ENCODE measurements at places on chromosomes 2 and 18.

- DNase-seq, result no peak
Measured at GRCh38 chr2:58984731-58985130, 743.6 kb upstream of the FANCL start.

DNA sequence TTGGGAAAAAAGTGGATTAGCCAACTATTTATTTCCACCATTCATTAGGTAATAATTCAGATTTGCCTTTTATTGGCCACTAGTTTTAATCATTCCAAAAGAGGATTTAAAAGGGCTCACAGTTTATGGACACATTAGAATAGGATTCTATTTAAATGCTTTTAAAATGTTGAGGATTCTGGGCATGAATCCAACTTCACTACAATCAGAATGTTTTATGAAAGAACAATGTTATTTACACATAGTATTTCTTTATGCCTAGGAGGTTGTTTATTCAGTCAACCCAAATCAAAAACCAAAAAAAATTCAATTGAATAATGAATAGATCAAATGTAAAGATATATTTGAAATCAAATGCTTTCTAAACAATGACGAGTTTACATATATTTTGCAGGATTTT, 232.2 kb downstream of the GULP1 start:
- no peak for DNase-seq

GRCh38 chr18:57150828-57151227, 3.9 kb downstream of the BOD1L2 start:
- no peak for DNase-seq

GRCh38 chr2:29629495-29629894, 291.9 kb downstream of the ALK start:
- DNase-seq, result no peak

DNA sequence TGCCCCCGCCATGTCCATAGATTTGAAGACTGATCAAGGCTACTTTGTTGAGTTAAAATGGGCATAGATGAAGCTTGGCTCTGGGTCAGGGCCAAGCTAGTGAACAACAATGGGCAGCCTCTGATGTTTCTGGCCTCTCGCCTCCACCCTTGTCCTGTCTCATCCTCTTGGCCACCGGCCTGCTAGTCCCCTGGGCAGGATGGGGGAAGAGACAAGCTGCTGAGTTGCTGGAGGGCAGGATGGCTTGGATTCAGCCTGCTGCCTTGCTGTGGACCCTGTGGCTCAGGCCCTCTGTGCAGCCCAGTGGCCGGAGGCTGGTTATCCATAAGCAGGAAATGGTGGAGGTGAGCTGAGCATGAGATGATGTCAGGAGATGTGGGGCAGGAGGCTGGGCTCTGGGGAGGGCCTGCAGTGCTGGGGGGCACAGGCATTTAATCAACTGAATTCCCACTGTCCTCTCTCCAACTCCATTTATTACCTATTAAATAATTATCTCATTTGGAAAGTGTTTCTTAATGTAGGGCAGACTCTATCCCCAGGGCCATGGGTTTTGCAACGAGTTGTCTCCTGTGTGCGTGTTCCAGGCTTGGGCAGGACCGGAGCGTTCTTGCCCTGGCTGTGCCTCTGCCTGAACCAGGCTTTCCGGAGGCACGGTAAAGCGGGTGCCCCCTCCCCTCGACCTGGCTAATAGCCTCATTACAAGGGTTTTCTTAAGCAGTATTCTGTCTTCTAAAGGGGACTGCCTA, 122.9 kb downstream of the GLI2 start:
- DNase-seq, result no peak

GRCh38 chr2:146677280-146677679, 1167.5 kb upstream of the ACVR2A start:
- DNase-seq, result no peak

- no peak for DNase-seq
Measured at GRCh38 chr2:207772081-207772843, 2.6 kb upstream of the FZD5 start.

All from stimulated activated CD4-positive, alpha-beta T cell treated with anti-CD3 and anti-CD28 coated beads, TNF-alpha, amount 100 ng/mL, for 24 hours (primary cell).